Stimulated activated CD8-positive, alpha-beta memory T cell treated with anti-CD3 and anti-CD28 coated beads, Interleukin-7, amount 100 ng/mL, for 4 hours (primary cell): ENCODE measurements at places on chromosomes 13 and 19.

- no peak for DNase-seq
Observed at GRCh38 chr13:40345654-40346372, 320.6 kb downstream of the FOXO1 start.

DNA sequence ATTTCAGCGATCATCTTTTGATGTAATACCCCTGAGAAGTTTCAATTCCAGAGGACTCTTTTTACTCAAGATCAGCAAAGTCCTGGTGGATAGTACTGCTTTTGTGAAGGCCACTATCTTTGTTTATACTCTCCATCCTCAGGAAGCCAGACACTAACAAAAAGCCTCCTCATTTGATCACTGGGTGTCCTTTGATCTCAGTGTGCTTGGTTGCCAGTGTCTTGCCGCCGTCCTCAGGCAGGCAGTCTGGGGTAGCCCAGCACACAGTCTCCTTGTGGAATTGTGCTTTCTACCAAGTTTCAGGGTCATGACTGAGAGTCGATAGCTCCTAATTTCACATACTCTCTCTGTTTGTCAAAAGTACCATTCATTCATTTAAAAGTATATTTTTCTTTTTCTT lies 762.2 kb downstream of the EFNB2 start:
- DNase-seq, result no peak

- no peak for DNase-seq
Observed at GRCh38 chr13:109764470-109765291, 21.7 kb downstream of the IRS2 start.

GRCh38 chr19:45468803-45469131 lies 971 bp downstream of the FOSB start:
- DNase-seq, result no peak
